Fibroblast of lung (primary cell): ENCODE measurements at places on chromosomes 6 and 20. TPM values are rescaled to one million over a fixed set of nuclear protein-coding genes. Genes with fewer than 3 reads are reported as not detected.

SMLR1 gene
- not detected in 2 replicates for polyA plus RNA-seq

CABLES2 gene
- 2.9 and 4.4 TPM in 2 replicates for polyA plus RNA-seq

MOG gene
- polyA plus RNA-seq, result not detected in 2 replicates

ZKSCAN8 gene
- 10.2 and 13.4 TPM in 2 replicates for polyA plus RNA-seq

NKX2-2 gene
- not detected in 2 replicates for polyA plus RNA-seq

CDH4 gene
- 6.8 and 8.7 TPM in 2 replicates for polyA plus RNA-seq

PCMT1 gene
- polyA plus RNA-seq, result 172 and 181 TPM in 2 replicates

C20orf204 gene
- 0.02 TPM in 2 replicates for polyA plus RNA-seq

KIF13A gene
- 52.3 and 55.0 TPM in 2 replicates for polyA plus RNA-seq

DNA sequence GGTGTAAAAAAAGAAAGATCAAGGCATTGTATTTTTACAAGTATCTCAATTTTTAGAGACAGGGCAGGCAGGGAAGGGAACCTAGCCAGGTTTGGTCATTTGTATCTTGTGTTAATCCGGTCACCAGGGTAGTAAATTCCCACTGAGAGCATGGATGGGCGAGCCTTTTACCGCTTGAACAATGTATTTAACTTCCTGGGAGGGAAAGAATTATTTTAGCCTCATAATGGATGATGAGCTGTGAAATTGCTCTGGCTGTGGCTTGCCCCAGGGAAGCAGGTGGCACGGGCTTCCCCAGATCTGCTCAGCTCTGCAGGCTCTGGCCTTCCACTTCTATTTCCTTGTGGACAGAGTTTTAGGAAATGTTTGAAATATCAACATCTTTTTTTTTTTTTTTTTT is 72.9 kb downstream of the TOX2 start:
- DNase-seq, result no peak

GRCh38 chr6:137389150-137389704 is 105.0 kb downstream of the OLIG3 start:
- no peak for DNase-seq

- DNase-seq, result no peak
Measured at GRCh38 chr6:7035837-7036249, 71.9 kb upstream of the RREB1 start.

DNA sequence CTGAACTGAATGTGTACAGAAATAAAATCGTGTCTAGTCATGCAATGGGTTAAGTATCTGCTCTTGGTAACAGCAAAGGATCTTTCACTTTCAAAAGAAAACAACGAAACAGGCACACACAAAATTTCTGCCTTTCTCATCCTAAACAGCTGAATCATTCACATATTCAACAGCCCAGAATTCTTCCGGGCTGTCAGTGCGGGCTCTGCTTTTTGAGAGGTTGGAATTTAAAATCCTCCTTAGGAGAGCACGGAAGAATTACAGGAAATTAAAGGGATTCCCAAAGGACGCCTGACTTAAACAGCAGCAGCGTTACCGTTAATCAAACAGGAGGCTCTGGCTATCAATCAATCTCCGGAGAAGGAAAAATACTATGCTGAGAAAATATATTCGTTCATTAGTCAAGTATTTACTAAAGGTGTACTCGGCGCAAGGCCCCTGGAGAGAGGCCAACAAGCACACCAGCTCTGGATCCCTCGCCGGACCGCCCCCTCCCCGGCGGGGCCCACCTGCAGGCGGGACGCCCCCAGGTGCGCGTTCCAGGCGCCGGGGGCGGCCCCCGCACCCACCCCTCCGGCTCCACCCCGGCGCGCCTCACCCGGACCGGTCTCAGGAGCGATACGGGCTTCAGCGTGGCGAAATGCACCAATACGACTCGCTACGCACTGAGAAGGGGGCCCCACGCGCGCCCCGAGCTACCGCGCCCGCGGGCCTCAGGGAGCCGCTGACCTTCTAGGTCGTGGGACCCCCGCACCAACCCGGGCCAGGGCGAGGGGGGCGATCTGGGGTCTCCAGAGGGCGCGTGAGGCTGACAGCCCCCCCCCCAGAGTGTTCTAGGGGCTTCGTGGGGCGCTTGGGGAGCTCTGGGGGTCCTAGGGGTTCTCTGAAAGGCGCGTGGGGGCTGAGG is 1.0 kb downstream of the NAPB start:
- peak; percentile 58 for DNase-seq

- no peak for DNase-seq
Measured at GRCh38 chr20:16587066-16587465, 13.8 kb upstream of the KIF16B start.

GRCh38 chr20:63979557-63980316 is at the start of gene SAMD10:
Gene SAMD10 (minus strand): TSS chr20:63979642. CDS start chr20:63979467, 175 bp downstream.
- peak; percentile 47 for DNase-seq

- peak; percentile 46 for DNase-seq
Measured at GRCh38 chr6:159788753-159789376, 537 bp downstream of the TCP1 start.

- DNase-seq, result no peak
Measured at GRCh38 chr6:12951415-12951814, 234.8 kb downstream of the PHACTR1 start.

DNA sequence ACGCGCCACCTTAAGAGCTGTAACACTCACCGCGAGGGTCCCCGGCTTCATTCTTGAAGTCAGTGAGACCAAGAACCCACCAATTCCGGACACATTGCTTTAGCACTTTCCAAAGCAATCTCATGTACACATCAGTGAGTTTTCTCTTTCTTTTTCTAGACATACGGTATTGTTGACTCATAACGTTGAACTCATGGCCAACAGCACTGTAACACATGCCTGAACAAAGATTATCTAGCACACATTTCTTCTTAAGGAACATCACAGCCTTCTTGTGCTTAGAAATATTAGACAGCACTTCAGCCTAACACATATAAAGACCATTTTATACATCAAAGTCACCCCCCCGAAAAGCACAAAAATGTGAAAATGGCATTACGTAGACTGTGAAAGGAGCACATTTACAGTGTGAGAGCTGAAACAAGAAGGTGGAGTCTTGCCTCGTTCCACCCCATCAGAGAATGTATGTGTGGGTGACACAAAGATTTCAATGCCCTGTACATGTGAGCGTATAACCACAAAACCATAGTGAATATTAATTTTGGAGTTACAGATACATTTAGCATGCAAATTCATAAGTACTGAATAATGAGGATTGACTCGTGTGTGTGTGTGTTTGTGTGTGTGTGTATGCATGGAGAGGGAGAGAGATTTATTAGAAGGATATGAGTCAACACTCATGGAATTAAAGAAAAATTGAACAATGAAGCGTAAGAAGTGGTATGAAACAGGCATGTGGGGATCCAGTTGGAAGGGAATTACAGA is 134.1 kb downstream of the FAM83B start:
- DNase-seq, result peak; percentile 83

DNA sequence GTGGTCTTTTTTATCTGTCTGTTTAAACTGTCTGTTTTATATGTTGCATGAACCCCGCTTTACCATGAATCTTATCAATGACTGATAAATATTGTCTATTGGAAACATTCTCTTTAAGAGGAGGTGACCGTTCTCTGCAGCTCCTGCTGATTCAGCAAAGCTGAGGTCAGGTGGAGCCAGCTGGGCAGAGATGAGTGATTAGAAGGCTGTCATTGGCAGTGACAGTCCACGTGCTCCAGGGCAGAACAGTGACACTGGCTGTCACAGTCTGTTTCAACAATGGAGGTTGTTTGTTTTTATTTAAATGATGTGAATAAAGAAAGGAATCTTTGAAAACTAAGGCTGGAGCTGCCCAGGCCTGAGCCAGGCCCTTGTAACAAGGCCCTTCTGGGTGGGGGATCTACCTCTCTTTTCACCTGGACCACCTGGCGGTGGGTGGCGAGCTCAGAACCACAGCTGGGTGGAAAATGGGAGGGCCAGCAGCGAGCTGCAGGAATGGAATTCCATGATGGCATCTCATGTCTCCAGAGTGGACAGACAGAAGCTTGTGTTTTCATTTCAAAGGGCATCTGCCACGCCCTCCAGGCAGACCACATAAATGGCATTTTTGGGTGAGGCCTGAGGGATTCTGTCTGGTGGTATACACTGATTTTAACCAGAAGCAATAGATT is 12.6 kb downstream of the SYNJ2 start:
- DNase-seq, result no peak

DNA sequence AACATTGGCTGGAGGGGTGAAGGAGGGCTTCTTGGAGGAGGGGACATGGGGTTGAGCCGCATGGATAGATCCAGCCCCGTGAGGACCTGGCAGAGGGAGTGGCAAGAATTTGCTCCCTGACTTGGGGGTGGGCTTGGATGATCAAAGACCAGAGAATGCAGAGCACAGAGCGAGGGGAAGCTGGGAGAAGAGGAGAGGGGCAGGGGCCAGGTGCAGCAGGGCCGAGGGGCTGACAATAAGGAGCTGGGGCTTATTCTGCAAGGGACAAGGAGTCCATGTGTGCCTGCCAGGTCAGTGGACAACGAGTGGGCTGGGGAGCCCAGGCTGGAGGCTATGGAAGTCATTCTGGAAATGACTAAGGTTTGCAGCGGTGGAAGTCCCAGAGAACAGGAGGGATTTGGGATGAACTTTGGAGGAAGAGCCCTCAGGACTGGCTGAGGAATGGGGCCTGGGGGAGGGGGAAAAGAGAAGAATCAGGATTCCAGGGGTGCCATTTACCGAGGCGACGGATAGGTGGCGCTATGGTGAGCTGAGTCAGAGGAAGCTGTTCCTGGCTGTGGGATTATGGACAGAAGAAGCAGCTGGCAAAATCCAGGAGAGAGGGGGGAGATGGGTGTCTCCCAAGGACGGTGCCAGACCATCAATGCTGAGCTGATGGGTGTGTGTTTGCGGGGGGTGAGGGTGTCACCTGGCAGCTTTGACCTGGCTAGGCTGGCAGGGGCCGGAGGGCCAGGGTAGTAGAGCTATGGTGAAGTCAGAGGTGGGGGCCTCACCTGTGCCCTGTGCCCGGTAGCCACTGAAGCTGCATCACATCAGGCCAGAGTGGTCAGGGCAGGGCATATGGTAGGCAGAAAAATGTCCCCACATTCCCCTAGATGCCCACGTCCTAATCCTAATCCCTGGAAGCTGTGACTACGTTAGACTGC is 7.8 kb downstream of the KCNG1 start:
- peak; percentile 71 for DNase-seq

GRCh38 chr20:62240020-62240685 is 1.8 kb downstream of the OSBPL2 start:
- no peak for DNase-seq
